Bronchial smooth muscle cell (primary cell): ENCODE measurements at places on chromosomes 16 and 17. TPM values are rescaled to one million over a fixed set of nuclear protein-coding genes. Genes with fewer than 3 reads are reported as not detected.

Gene KRT15
- total RNA-seq, result 0.63 and 1.2 TPM in 2 replicates

Gene OR1F1
- total RNA-seq, result not detected in 2 replicates

Gene ZG16
- not detected in 2 replicates for total RNA-seq

Gene OGFOD1
- total RNA-seq, result 51.5 and 56.7 TPM in 2 replicates

Gene OR4D2
- not detected in 2 replicates for total RNA-seq

Gene TTYH2
- 5.2 and 5.7 TPM in 2 replicates for total RNA-seq

Gene PPP1R1B
- total RNA-seq, result 0.32 and 6.3 TPM in 2 replicates

Gene FBXW10B
- total RNA-seq, result 0.09 and 0.32 TPM in 2 replicates

Gene NOL3
- 18.1 and 36.8 TPM in 2 replicates for total RNA-seq

Gene KRT34
- not detected in 2 replicates for total RNA-seq

Gene SALL1
- 0.16 and 0.34 TPM in 2 replicates for total RNA-seq

Gene FAM222B
- 1.5 and 1.6 TPM in 2 replicates for total RNA-seq

Gene CLEC19A
- not detected in 2 replicates for total RNA-seq

Gene MYH8
- not detected in 2 replicates for total RNA-seq

Gene MARVELD3
- not detected in 2 replicates for total RNA-seq

Gene FGF11
- 1.0 and 1.1 TPM in 2 replicates for total RNA-seq

Gene WDR45B
- 40.9 and 44.3 TPM in 2 replicates for total RNA-seq

Gene SKAP1
- not detected in 2 replicates for total RNA-seq
